HFFc6 (cell line): ENCODE measurements at places on chromosomes 3 and 15. TPM values are rescaled to one million over a fixed set of nuclear protein-coding genes. Genes with fewer than 3 reads are reported as not detected.

Gene SLC27A2
- 0.87 to 1.5 TPM (median 1.4 TPM) in 3 replicates for total RNA-seq

Gene SCAMP5
- 6.7 and 12.5 TPM in 2 replicates for total RNA-seq

Gene EEF1AKMT4
- total RNA-seq = 3.7 to 5.1 TPM (median 4.6 TPM) in 3 replicates

Gene TEX55
- total RNA-seq = not detected in 2 replicates

Gene PFN2
- 387 to 470 TPM (median 446 TPM) in 3 replicates for total RNA-seq

Gene ROPN1
- not detected in 2 replicates for total RNA-seq

Gene GPR149
- total RNA-seq = not detected in 3 replicates

Gene FANCI
- total RNA-seq = 22.0 to 47.1 TPM (median 37.6 TPM) in 3 replicates

Gene GPR156
- total RNA-seq = 0.15 to 0.31 TPM (median 0.29 TPM) in 3 replicates

Gene ADCY5
- 0.12 to 0.48 TPM (median 0.27 TPM) in 3 replicates for total RNA-seq

Gene RYR3
- not detected in 2 replicates for total RNA-seq

Gene SPRED1
- total RNA-seq = 36.9 to 48.9 TPM (median 40.4 TPM) in 3 replicates

Gene CCNDBP1
- total RNA-seq = 52.7 to 58.5 TPM (median 55.7 TPM) in 3 replicates

Gene MORC1
- not detected in 3 replicates for total RNA-seq

Gene NTRK3
- total RNA-seq = 0.17 TPM in 1 of 3 replicates, not detected in the others

Gene PAK2
- total RNA-seq = 71.2 and 73.1 TPM in 2 replicates

Gene CHDH
- total RNA-seq = not detected in 3 replicates

Gene ZIC4
- total RNA-seq = 0.21 to 0.58 TPM (median 0.38 TPM) in 3 replicates

Gene UROC1
- not detected in 3 replicates for total RNA-seq

Gene TNFSF10
- total RNA-seq = not detected in 3 replicates

Gene MEIS2
- 32.5 to 40.4 TPM (median 39.8 TPM) in 3 replicates for total RNA-seq

Gene CCDC54
- total RNA-seq = not detected in 3 replicates

Gene ASB14
- not detected in 3 replicates for total RNA-seq

Gene SLC9C1
- not detected in 3 replicates for total RNA-seq

Gene MAP2K5
- total RNA-seq = 12.2 to 14.3 TPM (median 14.0 TPM) in 3 replicates

Gene GUCA1C
- total RNA-seq = not detected in 3 replicates

Gene TCF12
- 107 to 156 TPM (median 115 TPM) in 3 replicates for total RNA-seq

Gene SLCO2A1
- total RNA-seq = 0.08 to 0.15 TPM (median 0.13 TPM) in 3 replicates

Gene ELL3
- 0.96 to 1.8 TPM (median 1.3 TPM) in 3 replicates for total RNA-seq

Gene GP5
- total RNA-seq = not detected in 3 replicates

Gene INSYN1
- total RNA-seq = 0.40 to 2.4 TPM (median 1.3 TPM) in 3 replicates

Gene FGF7
- total RNA-seq = 12.7 to 55.0 TPM (median 15.5 TPM) in 3 replicates

Gene P2RY14
- not detected in 2 replicates for total RNA-seq
